Stimulated activated CD8-positive, alpha-beta memory T cell treated with anti-CD3 and anti-CD28 coated beads, Interleukin-4, amount 100 ng/mL, for 24 hours (primary cell): ENCODE measurements at places on chromosomes 1 and 21.

- DNase-seq, result no peak
These were observed 599 bp upstream of the TMEM240 start for GRCh38 chr1:1540818-1541628.

GRCh38 chr1:49333906-49334305 lies 557.2 kb upstream of the BEND5 start:
- DNase-seq, result no peak

- DNase-seq, result no peak
These were observed 68.8 kb upstream of the BMP8A start for GRCh38 chr1:39422614-39423013.

DNA sequence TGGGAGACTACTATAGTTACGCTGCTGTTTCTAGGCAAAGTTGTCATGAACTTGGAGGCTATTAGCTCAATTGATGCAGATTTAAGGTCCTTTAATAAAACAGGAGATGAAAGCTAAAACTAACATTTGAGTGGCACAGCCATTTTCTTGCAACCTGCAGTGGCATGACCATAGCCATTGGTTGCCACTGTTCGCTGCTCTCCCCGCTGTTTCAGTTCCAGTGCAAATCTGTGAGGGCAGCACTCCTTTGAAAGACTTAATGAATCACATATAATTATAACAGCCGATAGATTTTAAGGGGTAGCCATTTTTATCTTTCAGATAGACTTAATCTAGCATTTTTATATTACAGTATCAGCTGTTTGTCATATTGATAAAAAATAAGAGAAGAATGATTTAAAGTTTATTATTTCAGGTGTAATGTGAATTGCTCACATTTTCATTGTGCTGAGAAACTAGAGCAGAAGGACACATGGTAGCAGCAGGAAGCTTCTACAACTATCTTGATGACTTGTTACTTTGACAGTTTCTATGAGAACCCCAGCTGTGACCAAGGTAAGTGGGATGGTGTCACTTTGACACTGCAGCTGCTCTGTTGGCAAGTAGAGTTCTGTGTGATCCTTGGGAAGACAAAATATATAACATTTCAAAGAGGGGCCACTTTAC lies 203.7 kb downstream of the PLA2G4A start:
- DNase-seq, result no peak

- DNase-seq, result no peak
These were observed 43.7 kb downstream of the ADGRL2 start for GRCh38 chr1:81844477-81844876.

DNA sequence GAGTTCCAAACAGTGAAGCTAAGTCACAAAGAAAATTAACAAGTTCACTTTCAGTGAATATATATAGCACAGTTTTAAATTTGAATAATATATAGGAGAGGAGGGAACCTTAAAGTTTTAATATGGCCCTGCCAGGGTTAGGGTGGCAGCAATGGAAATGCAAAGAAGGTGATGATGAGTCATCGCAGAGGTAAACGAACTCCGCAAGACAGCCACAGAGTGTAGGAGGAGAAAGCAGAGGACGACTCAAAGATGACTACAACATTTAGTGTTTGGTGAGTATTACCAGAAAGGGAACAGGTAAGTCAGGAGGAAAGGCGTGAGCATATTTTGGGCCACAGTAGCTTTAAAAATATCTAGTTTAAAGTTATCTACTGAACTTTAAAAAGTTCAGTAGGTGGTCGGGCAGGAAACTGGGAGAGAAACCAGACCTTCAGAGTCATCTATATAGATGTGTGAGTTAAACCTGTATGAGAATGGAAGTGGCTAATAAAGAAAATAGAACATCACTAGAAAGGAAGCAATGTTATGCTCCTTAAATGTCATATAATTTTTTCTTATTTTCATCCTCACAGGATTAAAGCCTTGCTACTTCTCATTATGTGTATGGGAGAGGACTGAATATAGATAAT lies 75.7 kb downstream of the UCHL5 start:
- DNase-seq, result no peak

GRCh38 chr21:27132266-27132665 lies 165.4 kb upstream of the ADAMTS5 start:
- DNase-seq, result no peak

DNA sequence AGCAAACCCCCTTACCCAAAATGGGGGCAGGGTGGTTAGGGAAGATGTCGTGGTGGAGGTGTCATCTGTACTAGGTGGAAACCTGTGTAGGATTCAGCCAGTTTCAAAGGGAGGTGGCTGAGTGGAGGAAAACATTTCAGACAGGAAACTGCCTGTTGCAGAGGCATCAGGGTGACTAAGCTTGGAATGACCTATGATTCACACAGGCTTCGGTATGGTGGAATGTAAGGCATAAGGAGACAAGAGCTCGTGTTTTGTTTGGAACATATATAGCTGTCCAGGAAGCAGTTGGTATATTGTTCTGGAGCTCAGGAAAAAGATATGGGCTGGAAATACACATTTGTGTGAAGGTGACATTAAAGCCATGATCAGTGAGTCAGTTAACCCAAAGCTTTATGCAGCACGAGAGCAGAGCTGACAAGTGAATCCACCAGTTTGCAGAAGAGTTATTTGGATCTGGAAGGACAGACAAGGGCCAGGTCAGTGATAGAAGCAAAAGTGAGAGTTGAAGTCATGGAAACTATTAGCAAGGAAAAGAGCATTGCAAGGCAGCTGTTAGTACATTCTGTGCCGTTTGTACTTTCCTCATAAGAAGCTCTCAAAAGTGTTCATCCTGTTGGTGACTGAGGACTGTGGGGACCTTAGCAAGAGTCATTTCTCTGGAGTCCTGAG lies 12.2 kb downstream of the UTP25 start:
- DNase-seq, result no peak

GRCh38 chr1:31897526-31898100 lies 40.6 kb downstream of the PTP4A2 start:
- DNase-seq, result no peak

- DNase-seq, result no peak
These were observed 34.2 kb upstream of the TMEM125 start for GRCh38 chr1:43235451-43236121.

- no peak for DNase-seq
These were observed 2.3 kb upstream of the GADD45A start for GRCh38 chr1:67682659-67683197.

- peak; percentile 17 for DNase-seq
These were observed 81.5 kb downstream of the ABCA4 start for GRCh38 chr1:94039514-94039870.

DNA sequence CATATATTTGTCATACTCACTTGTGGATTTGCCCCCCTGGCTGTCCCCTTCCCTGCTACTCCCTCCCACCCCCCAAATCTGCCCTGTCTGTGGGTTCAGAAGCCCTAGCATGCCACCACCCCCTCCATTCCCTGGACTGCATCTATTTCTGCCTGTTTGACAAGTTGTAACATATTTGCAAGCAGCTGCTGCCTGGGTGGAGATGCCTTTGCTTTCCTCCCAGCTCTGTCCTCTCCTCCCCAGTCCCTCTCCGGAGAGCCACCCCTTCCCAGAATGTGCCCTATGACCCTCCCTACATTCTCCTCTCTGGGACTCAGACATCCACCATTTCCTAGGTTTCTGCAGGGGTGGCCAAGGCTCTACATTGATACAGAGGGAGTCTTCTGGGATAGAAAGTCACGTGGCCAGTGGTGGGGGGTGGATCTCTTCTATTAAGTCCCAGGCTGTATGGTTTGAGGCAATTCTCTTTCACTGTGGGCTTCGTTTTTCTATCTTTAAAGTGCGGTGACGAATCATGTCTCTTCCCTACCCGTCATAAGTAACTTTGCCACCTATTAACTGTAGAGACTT lies 6.0 kb upstream of the MYOG start:
- no peak for DNase-seq

DNA sequence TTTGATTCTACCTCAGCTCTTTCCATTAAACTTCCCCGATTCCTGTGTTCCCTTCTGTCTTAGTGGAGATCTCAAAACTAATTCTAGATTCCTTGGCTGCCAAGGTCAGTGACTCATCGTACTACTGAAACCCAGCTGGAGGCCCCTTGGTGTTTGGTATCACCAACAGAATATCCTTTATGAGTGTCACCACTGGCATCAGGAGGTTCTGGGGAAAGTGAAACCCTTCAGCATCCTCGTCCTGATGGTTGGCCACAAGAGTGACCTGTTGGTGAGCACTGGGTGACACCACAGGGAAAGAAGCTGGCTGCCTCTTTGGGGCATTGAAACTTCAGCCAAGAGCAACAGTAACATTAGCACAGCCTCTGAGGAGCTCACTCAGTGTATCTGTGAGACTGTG lies 9.6 kb downstream of the RAB42 start:
- no peak for DNase-seq

DNA sequence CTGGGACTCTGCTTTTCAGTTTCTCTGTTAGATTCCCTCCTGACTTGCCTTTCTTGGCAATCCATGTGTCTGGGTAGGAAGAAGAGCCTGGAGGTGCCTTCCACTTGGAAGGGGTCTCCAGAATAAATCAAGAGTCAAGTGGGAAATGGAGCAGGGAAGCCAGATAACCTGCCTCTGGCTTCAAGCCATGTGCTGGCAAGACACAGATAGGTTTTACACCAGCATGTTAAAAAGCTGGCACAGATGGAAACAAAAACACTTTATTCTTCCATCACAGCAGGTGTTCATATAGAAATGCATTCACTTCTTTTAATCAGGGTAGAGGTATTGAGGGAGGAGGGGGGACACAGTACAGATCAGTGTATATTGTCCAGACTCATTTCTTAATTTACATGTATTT lies 356.9 kb upstream of the RUNX1 start:
- no peak for DNase-seq

- DNase-seq, result no peak
These were observed 5.8 kb downstream of the IBA57 start for GRCh38 chr1:228171221-228171891.

DNA sequence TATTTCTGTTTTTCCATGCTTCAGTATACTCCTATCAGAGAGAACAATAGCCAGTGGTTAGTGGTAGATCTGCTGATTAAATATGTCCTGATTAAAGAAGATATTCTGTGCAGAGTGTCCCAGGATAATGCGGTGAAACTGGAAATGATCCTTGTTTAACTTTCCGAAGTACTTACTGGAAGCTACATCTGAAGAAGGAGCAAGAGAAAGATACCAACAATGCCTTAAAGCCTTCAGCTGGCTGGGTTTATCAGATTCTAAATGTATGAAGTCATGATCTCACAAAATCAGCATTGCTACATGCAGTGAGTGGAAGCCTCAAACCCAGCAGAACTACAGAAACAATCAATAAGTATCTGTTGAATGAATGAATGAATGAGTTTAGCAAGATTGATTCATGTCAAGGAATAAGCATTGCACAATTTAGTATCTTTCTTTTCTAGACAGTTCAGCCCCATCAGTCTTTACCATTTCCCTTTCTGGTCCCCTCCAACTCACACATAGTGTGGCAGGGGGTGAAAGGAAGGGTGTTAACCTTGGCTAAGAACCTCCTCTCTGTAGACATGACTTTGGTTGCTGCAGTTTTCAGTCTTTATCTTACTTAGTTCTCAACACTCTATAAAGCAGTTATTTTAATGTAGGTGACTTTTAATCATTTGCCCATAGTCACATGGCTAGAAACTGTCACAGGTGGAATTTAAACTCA lies 24.7 kb upstream of the DNASE2B start:
- DNase-seq, result no peak
